CD14-positive monocyte (primary cell): ENCODE measurements at places on chromosomes 12 and 14.

- peak; percentile 23 for DNase-seq
These were observed 594 bp downstream of the ZCCHC8 start for GRCh38 chr12:122499991-122500684.

GRCh38 chr14:74649167-74649566 is 37.1 kb upstream of the LTBP2 start:
- no peak for DNase-seq

GRCh38 chr14:99982537-99983250 is 82.5 kb upstream of the EVL start:
- peak; percentile 50 for DNase-seq

DNA sequence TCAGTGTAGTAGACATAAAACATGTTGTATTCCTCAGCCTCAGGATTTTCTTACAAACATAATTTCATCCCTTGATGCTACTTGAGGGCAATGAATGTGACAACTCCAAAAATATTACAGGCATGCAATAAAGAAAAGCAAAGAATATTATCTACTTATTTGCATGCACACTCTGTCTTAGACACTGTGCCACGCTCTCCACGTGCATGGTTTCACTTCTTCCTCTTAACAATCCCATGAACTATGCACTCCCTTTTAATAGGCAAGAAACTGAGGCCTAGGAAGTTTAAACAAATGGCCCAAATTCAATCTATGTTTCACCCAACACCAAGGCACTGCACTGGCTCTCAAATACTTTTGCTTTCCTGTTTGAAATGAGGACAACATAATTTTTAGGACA is 1.8 kb upstream of the PAH start:
- no peak for DNase-seq

DNA sequence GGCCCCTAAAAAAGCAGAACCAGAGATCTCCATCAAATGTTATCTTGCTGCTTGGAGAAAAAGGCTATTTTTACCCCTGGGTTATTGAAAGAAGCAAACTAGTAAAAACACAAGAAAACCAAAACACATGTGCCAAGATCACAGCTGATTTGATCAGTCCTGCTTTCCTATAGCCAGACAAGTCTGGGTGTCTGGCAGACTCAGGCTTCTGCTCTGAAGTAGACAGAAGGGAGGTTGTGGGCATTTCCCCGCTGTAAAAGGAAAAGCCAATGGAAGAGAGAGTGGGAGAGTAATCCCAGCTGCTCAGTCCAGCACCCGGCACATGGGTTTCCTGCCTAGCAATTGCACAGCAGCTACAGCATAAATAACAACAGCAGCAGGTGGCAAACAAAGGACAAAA is 177.9 kb downstream of the PHLDA1 start:
- no peak for DNase-seq
